NCI-H187 treated with DMSO at 0.1 percent for 48 hours (cell line): ENCODE measurements at places on chromosomes 2 and 18.

- DNase-seq, result no peak
Measured at GRCh38 chr2:205527801-205528200, 154.5 kb upstream of the NRP2 start.

GRCh38 chr18:46338205-46338604 lies 234.0 kb downstream of the HAUS1 start:
- no peak for DNase-seq

GRCh38 chr2:64766841-64767669 lies 113.3 kb upstream of the SERTAD2 start:
- peak; percentile 21 for DNase-seq

GRCh38 chr18:12287684-12288402 lies 20.2 kb upstream of the TUBB6 start:
- DNase-seq, result no peak

DNA sequence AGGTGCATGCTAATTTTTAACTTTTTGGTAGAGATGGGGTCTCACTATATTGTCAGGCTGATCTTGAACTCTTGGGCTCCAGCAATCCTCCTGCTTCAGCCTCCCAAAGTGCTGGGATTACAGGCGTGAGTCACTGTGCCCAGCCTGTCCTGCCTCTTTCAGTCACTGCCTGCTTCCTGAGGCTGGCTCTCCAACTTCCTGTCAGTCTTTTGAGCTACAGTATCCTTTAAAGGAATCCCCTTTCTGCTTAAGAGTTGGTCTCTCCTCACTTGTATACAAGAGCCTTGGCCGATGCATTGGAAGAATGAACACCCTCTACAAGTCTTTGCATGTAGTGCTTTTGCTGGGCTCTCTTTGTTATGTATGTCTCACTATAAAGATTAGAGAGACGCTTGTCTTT lies 88.4 kb upstream of the SMAD2 start:
- no peak for DNase-seq

GRCh38 chr2:202771336-202771735 lies 100.2 kb downstream of the ICA1L start:
- DNase-seq, result no peak

DNA sequence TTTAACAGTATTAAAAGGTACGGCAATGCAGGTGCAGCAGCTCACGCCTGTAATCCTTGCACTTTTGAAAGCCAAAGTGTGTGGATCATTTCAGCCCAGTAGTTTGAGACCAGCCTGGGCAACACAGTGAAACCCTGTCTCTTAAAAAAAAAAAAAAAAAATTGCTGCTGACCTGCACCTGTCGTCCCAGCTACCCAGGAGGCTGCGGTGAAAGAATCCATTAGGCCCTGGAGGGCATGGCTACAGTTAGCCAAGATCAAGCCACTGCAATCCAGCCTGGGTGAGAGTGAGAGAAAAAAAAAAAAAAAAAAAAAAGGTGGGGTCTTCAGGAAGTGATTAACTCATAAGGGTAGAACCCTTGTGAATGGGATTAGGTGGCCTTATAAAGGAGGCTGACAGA lies 12.8 kb downstream of the CUL3 start:
- DNase-seq, result no peak

GRCh38 chr2:199485732-199486335 lies 28.1 kb upstream of the SATB2 start:
- DNase-seq, result peak; percentile 19

GRCh38 chr2:40540026-40540425 lies 88.1 kb upstream of the SLC8A1 start:
- peak; percentile 84 for DNase-seq
